ENCODE measurements at places on chromosomes 4 and X. TPM values are rescaled to one million over a fixed set of nuclear protein-coding genes. Genes with fewer than 3 reads are reported as not detected.

DNA sequence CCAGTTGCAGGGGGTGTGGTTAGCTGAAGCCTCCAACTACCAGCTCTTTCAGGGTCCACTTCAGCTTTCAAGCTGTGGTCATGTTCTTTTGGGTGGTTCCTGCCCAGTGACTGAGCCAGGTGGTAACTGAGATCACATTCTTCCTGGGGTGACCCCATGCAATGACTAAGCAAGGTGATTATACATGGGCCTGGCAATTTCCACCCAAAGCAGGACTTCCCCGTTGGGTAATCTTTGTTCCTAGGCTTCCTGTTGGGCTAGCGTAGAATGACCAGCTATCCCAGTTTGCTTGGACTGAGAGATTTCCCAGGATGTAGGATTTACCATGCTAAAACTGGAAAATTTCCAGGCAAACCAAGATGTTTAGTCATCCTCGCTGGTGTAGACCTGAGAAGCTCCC, 18.4 kb upstream of the MAGEB17 start:
- DNase-seq, result no peak

DNA sequence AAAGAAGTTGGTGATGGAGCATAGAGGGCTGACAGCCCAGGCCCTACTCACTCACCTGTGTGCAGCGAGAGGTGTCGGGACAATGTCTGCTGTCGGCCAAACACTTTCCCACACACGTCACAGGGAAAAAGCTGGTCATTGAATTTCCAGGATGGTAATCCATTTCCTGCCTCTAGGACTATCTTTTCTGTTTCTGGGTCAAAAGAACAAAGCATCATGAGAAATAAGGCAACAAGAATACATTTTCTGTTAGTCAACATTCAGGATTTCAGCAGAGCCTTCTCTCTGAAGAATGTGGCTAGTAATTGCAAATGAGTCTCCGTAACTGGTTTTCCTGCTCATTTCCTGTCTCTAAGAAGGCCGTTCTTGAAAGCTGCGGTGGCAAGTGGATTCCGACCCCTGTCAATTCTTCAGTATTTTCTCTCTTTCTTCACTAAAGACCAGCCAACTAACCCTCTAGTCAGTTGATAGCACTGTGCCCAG, 99.4 kb downstream of the C4orf51 start:
- no peak for DNase-seq

DNA sequence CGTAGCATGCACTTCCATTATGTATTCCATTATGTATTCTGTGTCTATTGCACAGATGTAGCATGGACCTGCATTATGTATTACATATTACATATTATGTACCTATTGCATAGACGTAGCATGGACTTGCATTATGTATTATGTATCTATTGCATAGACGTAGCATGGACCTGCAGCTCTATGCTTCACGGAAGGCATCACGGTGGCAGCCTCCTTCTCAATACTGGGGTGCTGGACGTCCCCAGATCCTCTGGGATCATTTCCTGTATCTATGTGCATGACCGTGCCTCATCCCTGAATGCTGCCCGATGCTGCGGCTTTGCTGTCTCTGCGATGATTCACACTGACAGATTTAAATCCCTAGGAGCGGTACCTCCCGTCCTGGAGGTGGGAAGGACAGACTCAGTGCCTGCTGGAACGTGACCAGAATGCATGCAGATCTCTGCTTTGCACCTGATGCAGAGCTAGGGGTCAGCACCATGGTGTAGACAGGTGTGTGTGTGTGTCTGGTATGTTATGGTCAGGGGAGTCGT, 317.5 kb downstream of the DHRSX start:
- DNase-seq, result no peak

DNA sequence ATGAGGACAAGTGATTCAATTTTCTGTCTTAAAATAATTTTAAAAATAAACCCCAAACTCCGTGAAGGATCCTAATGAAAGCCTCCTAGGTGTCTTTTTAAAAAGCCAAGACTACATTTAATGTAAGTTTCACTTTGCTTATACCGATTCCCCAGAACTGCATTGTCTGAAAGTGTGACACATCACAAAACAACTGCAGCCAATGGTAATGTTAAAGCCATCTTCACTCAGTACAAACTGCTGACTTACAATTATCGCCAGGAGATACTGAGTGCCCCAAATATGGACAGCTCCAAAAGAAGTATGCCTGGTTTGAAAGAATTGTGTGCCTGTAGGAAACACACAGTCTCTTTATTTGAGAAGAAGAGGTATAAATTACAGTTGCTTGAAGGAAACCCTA, 73.7 kb upstream of the SPANXB1 start:
- DNase-seq, result no peak

Gene ITIH6
- polyA plus RNA-seq, result 0.19 TPM

DNA sequence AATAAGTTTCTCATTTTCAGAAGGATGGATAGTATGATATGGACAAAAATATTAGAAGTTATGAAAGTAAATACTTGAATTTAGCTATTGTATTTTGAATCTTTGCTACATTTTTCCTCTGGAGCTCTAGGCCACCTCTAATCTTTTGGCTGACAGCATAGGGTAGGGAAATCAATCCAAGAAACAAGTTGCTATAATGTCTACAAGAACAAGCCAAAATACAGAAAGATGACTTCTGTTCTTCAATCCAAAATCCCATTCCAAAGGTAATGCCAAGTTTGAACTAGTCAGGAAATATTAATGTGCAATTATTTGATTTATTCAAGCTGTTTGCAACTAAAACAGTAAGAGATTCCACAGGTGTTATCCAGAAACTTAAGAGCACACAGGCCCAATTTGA, 1323.1 kb downstream of the ADGRL3 start:
- DNase-seq, result no peak

Gene SLC25A43
- 3.6 TPM for polyA plus RNA-seq

Gene KIF4A
- 17.3 TPM for polyA plus RNA-seq

GRCh38 chr4:26454961-26455360, 35.3 kb downstream of the CCKAR start:
- no peak for DNase-seq

DNA sequence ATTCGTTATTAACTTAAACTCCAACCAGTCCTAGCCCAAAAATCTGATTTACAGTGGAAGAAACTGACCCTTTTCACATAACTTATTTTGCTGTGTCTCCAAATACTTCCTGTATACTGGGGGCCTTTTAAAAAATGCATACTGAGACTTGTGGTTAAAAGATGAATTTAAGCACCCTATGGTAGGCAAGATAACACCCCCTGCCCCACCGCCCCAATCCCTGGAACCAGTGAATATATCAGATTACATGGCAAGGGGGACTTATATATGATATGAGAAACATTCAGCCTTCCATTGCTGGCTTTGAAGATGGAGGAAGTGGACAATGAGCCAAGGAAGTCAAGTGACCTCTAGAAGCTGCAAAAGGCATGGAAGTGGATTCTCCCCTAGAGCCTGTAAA, 3.1 kb upstream of the CLCN3 start:
- DNase-seq, result no peak
